ENCODE measurements at places on chromosomes 3 and 15.

- no peak for DNase-seq
Observed at GRCh38 chr3:30667280-30667651, 60.9 kb downstream of the TGFBR2 start.

DNA sequence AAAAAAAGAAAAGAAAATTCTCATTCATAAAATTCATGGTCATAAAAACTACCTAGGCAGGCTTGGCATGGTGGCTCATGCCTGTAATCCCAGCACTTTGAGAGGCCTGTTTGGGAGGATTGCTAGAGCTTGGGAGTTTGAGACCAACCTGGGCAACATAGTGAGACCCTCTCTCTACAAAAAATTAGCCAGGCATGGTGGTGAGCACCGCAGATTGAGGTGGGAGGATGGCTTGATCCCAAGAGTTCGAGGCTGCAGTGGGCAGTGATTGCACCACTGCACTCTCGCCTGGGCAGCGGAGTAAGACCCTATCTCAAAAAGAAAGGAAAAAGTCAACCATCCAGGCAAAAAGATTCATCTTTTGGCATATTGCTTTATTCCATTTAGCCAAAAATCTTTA is 58.5 kb downstream of the MEIS2 start:
- no peak for DNase-seq

DNA sequence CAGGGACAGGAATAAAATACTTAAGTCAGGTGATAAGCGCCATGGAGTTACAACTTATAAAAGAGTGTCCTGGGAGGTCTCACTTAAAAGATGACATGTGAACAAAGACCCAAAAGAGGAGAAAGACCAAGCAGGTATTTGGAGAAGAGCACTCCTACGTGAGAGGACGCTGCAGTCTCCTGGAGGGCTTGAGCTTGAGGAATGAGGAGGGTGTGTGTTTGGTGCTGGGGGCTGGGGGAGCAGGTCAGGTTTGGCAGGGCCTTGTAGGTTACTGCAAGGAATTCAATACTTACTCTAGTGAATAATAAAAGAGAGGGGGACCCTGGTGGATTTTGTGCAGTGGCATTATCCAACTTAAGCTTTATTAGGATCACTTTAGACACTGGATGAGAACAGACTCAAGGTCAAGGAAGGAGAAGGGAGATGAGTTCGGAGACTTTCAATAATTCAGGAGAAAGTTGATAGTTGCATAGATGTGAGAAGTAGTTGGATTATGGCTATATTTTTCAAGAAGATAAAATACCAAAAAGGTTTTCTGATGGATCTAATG is 32.4 kb downstream of the TNIK start:
- no peak for DNase-seq

DNA sequence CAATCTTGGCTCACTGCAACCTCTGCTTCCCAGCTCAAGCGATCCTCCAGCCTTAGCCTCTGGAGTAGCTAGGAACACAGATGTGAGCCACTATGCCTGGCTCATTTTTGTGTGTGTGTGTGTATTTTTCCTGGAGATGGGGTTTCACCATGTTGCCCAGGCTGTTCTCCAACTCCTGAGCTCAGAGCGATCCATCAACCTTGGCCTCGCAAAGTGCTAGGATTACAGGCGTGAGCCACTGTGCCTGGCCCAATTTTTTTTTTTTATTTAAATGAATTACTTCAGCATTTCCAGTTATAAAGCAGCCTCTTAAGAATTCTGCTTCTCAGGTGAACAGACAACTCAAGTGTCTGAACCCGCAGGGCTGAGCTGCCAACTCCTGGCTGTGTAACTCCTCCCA is 20.1 kb upstream of the ST3GAL6 start:
- no peak for DNase-seq

DNA sequence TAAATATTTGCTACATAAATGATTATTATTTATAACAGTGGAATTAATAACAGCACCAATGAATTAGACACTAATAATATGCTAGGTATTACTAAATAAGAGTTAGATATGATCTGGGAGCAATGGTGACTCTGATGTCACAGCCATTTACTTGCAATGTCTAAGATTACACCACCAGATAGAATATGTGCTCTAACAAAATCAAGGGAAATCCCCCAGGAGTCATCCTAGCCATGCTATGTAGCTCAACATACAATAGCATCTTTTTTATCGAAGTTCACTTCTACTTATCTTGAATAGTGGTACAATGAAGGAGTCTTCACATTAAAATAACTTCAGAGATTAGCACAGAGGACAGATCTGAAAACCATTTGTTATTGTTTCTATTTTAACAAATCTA is 154.0 kb downstream of the FMN1 start:
- DNase-seq: no peak

GRCh38 chr15:60021589-60022378 is 17.7 kb downstream of the FOXB1 start:
- DNase-seq: no peak

- DNase-seq: no peak
Observed at GRCh38 chr15:82043796-82044372, 1.9 kb downstream of the MEX3B start.

DNA sequence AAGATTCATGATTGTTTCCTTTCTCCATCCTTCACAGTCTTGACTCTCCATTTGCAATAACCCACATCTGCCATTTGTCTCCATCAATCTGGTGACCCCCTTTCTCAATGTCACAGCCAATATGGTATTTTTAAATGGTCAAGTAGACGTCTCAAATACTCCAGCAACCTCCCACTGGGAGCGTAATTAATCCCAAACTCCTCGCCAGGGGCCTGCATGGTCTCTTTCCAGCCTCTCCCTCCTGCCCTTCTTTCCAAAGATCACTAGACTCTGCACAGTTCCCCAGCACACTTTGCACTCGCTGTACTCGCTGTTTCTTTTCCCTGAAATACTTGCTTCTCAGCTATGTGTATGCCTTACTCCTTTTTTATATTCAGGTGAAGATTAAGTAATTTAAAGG is 115.3 kb downstream of the PLCH1 start:
- no peak for DNase-seq

DNA sequence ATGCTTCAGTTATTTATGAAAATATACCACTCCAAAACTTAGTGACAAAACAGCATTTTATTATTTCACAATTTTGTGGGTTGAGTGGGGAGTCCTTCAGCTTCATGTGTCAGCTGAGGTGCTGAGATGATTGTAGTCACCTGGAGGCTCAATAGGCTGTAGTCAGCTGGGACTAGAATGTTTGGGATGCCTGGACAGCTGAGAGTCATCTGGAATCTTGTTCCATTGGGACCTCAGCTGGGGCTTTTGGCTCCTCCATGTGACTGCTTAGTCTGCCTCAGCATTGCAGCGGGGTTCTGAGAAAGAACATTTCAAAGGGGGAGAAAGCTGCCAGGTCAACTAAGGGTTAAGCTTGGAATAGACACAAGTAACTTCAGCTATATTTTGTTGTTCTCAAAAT is 13.4 kb downstream of the STT3B start:
- DNase-seq: no peak

DNA sequence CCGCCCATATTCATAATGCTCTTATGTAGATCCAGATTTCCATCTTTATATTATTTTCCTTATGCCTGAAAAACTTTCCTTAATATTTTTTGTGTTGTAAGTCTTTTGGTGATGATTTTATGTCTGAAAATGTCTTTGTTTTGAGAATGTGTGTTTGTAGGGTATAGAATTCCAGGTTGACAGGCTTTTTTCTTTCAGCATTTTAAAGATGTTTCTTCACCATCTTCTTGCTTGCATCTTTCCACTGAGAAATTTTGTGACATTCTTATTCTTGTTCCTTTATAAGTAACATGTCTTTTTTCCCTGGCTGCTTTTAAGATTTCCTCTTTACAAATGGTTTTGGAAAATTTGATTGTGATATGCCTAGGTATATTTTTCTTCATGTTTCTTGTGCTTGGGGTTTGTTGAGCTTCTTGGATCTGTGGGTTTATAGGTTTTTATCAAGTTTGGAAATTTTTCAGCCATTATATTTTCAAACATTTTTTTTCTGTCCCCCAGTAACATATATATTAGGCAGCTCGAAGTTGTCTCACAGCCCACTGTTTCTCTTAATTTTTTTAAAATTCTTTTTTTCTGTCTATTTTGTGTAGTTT is 27.1 kb upstream of the SLC22A13 start:
- no peak for DNase-seq

DNA sequence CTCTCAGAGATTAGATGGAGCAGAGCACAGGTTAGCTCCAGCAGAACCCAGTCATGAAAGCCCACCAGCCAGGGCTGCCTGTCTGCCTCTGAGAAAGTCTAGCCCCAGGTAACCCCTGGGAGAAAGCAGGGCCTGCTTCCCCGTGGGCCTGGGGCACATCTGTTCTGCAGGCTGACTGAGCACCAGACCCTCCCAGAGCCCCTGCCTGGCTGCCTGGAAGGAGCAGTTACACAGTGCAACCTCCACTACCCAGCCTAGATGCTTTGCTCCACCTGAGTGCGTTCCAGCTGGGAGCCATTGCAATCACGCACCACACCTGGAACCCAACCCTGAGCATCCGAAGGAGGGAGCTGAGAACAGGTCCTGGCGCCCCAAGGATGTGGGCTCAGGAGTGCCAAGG is 24.7 kb upstream of the OR5K4 start:
- DNase-seq: no peak

DNA sequence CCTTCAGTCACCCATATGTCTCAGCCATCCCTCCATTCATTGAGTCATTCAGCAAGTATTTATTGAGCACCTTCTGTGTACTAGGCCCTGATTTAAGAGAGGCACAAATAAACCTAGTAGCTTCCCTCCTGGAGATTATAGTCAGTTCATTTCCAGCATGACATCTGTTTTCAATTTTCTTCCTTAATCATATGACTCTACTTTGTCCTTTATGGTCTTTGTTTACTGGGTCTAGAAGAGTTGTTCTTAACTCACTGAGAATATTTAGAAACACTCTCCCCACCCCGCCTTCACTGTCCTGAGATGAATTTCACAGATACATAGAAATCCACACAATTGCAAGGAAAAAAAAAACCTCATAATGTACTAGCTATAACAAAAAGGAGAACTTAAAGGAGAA is 44.8 kb upstream of the ADAMTS9 start:
- DNase-seq: no peak

DNA sequence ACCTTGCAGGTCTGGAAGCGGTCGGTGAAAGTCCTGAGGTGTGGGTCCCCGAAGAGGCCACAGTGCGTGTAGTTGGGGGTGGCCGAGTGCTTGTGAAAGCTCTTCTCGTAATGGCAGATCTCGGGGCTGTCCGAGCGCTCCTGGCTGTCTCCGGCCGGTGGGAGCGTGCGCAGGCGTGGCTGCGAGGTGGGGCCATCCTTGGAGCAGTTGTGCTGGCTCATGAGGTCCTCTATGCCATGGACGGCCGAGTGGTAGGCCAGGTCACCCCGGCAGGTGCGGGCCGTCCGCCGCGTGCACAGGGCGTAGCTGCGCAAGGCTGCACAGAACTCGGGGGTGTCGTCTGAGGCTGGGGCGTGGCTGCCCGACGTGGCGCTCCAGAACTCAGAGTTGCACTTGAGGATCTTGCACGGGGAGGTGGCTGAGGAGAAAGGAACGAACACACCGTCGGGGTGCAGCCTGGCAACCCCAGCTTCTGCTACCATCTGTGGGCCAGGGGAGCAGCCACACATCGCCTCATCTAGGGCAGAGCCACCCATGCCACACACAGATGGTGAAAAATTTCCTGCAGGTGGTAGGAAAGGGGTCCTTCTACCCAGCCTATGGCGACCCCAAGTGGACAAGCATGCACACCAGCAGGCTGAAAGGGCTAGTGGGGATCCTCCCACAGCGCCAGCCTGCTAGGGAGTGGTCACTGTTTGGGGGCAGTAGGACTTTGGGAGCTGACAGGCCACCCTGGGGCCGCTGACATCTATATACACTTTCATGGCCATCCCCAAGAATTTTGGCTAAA is 36.7 kb downstream of the RGMA start:
- no peak for DNase-seq

GRCh38 chr15:92322566-92323355 is 70.9 kb upstream of the ST8SIA2 start:
- DNase-seq: no peak

DNA sequence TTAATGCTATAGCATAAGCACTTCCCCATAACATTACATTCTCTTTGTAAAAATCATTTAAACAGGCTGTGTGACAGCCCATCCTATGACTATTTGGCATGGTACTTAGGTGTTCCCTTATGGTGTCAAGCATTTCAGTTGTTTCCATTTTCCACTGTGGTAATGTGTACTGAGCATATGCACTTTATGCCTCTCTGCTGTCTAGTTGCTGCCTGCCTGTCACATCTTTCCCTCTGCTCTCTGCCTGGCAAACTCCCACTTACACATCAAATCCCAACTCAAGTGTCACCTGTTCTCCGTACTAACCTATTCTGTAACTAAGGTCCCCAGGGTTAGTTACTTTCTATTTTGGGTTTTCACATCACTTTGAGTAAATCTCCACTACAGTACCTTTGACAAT is 84.4 kb upstream of the STRIT1 start:
- DNase-seq: no peak

GRCh38 chr15:34620142-34620541 is 36.7 kb upstream of the GOLGA8B start:
- no peak for DNase-seq

DNA sequence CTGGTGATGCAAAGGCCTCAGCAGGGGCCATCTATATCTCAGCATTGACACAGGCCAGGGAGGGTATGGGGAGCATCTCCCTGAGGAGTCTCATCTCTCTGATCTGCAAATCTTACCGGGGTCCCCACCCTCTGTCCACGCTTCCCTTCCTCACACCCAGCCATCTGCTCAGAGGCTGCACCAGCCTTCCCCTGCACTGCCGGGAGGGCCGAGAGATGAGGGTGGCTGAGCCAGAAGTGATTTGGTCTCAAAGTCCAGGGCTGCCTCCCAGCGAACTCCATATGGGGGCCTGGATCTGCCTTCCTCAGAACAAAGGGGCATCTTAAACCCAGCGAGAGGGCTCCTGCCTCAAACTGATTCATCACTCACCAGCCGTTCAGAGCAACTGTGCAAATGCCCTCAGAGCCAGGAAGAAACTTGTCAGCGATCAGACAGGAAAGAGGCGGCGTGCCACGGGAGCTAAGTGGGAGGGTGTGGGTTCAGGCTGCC is 4.6 kb downstream of the IGDCC3 start:
- DNase-seq: no peak

DNA sequence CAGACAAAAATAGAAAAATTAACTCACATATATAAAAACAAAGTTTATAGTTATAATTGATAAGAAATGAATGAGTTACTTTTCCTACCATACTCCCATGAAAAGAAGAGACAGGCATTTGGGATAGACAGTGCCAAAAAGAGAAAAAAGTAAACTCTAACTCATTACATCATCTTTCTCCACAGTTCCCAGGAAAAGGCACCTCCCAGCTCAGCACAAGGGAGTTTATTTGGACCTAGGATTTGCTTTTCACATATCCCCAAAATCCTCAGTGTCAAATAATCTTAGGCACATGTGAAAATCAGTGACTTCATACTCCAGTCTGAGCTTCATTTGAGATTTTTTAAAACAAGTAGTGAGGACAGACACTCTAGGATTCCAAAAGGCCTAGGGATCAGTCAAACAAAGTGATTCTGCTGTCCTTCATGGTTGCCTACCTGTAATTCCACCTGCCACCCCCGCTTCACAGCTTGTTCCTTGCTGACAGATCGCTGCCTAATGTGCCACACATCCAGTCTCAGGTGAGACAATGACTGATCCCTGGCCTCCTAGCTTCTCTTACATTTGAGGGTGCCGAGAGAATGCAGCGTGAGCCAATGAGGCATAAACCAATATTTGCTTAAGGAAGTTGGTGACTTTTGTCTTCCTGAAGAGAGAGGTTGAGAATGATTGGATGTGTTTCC is 573.7 kb downstream of the TBL1XR1 start:
- no peak for DNase-seq
